Kidney capillary endothelial cell (primary cell): ENCODE measurements at places on chromosomes 1 and 21.

GRCh38 chr1:59322814-59323213 lies 25.9 kb downstream of the FGGY start:
- DNase-seq: no peak

- DNase-seq: no peak
These were observed 97.4 kb upstream of the IPO9 start for GRCh38 chr1:201731592-201731991.

DNA sequence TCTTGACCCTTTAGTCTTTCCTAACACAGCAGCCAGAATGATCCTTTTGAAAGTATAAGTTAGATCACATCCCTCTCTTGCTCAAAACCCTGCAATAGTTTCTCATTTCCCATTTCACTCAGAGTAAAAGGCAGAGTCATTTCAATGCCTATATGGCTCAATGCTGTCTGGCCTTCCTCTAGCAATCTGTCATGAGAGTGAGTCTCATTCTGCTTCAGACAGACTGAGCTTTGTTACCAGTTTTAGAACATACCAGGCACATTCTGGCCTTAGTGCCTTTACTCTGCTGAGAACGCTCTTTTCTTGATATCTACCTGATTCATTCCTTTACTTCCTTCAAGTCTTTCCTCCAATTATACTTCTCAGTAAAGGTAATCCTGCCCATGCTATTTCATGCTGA lies 372.8 kb upstream of the PKN2 start:
- DNase-seq: no peak

GRCh38 chr1:53730224-53730865 lies 8.6 kb downstream of the GLIS1 start:
- DNase-seq: no peak

- no peak for DNase-seq
These were observed at the start of gene PLPPR5 for GRCh38 chr1:99004861-99005442. TSS of gene PLPPR5 (minus strand) at chr1:99004861. CDS start at chr1:99004671, 190 bp downstream.

DNA sequence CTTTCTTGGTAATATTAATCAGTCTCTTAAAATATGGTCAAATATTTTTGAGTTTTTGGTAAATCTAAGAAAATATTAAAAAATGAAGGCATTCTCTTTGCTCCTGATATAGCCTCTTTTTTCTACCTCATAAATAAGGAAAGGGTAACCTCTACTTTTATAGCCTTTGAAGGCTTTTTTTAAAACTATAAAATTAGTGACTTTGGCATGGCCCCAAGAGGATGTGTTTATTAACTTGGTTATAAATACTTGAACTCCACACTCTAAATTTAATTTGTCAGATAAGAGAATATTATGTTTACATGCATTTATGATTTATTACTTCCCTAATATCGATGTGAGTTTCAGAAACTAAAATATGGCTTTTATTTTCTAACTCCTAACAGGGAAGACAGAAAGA lies 60.3 kb downstream of the LMO4 start:
- DNase-seq: no peak

GRCh38 chr1:60394436-60394835 lies 320.9 kb upstream of the C1orf87 start:
- DNase-seq: no peak

DNA sequence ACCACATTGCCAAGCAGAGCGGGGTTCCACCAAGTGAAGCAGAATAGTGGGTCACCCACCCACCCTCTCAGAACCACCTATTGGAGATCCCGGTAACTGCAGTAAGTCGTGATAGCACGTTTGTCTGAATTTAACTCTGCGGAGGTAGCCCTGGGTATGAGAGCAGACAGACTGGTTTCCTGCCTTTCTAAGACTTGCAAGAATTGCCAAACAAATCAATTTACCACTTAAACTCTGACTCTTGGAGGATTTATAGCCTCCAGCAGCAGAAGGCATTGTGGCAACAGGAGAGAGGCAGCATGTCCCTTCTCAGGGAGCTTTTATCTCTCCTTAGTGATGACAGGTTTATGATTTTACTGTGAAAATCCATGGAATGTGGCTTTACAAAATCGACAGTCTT lies 287.9 kb upstream of the FMN2 start:
- DNase-seq: no peak

GRCh38 chr1:203324105-203325025 lies 19.0 kb downstream of the BTG2 start:
- DNase-seq: no peak

- DNase-seq: no peak
These were observed 18.7 kb upstream of the FMO2 start for GRCh38 chr1:171166361-171166760.

DNA sequence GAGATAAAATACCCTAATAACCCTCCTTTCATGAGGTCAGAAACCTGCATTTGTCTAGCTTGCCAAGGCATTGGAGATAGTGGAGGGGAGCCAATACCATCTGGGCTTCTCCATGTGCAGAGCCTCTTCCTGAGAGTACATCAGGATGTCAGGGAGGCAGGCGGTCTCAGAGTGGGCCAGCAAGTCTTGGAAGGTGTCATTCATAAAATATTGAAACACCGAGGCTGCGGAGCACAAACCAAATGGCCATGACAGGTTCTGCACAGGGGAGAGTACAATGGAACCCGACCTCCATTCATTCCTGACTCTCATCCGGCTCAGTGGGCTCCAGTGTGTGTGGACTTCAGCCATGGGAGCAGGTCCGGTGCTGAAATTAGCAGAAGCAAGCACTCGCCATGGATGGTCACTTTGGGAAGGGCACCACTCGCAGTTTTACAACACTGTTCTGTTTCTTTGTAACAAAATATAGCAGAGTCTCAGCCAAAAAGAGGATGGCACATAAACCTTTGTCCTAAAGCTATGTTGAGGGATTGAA lies 446.6 kb downstream of the SIPA1L2 start:
- DNase-seq: no peak

GRCh38 chr1:81585371-81585770 lies 215.4 kb upstream of the ADGRL2 start:
- DNase-seq: peak; percentile 13

DNA sequence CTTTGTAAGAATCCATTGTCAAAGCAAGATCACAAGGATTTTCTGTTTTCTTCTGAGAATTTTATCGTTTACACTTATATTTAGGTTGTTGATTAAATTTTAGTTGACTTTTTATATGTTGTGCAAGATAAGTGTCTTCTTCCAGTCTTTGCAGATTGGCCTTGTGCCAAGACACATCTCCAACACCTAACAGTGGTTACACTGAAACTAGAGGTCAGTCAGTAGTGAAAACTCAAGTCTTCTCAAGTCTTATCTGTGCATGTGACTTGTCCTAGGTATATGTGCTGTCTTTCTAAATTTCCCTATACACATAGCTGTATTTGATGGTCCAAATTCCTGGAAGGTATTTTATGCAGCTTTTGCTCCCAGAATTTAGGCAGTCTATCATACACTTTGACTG lies 1183.2 kb upstream of the B3GALT2 start:
- no peak for DNase-seq

DNA sequence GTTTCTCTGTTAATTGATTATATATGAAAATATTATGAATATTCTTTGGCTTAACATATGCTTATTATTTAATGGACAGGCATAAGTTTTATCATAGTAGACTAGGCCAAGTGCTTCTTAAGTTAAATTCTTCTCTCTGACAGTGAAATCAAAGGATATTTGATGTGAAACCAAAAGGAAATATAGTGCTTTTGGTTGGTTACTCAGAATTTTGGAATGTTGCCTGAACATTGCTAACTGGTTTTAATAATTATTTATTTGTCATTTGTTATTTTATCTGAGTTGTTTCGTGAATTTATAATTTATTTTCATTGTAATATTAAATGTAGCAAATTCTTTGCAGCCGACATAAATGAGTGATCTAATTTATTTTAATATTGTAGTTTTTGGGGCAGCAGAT lies 18.3 kb downstream of the HOOK1 start:
- DNase-seq: no peak

- no peak for DNase-seq
These were observed 15.5 kb downstream of the LEPR start for GRCh38 chr1:65435987-65436386.

DNA sequence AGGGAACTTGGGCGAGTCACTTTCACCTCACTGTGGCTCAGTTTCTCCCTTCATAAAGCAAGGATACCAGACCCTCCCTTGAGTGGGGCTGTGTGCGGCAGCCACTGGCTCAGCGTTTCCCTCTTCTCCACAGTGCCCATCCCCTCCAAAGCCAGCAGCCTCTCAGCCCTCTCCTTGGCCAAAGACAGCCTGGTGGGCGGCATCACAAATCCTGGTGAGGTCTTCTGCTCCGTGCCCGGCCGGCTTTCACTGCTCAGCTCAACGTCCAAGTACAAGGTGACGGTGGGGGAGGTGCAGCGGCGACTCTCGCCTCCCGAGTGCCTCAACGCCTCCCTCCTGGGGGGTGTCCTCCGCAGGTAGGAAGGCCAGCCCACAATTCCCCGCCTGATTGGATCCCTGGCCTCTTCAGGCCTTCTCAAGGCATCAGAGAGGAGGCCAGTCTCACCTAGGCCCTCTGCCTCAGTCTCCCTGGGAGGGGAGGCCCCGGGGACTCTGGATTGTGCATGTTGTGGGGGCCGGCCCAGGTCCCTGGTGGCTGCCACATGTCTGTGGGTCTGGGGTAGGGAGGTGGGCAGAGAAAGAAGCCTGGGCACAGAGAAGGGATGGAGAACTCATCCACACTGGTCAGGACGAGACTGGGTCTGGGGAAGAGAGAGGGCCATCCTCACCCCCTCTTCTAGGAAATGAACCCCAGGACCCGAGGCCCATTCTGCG lies 15.2 kb downstream of the TFAP2E start:
- DNase-seq: no peak

GRCh38 chr1:9628541-9629444 lies 22.7 kb upstream of the PIK3CD start:
- DNase-seq: no peak

GRCh38 chr1:28213315-28213714 lies 19.5 kb downstream of the DNAJC8 start:
- no peak for DNase-seq

GRCh38 chr1:145916745-145917144 lies 1.8 kb downstream of the PEX11B start:
- no peak for DNase-seq

DNA sequence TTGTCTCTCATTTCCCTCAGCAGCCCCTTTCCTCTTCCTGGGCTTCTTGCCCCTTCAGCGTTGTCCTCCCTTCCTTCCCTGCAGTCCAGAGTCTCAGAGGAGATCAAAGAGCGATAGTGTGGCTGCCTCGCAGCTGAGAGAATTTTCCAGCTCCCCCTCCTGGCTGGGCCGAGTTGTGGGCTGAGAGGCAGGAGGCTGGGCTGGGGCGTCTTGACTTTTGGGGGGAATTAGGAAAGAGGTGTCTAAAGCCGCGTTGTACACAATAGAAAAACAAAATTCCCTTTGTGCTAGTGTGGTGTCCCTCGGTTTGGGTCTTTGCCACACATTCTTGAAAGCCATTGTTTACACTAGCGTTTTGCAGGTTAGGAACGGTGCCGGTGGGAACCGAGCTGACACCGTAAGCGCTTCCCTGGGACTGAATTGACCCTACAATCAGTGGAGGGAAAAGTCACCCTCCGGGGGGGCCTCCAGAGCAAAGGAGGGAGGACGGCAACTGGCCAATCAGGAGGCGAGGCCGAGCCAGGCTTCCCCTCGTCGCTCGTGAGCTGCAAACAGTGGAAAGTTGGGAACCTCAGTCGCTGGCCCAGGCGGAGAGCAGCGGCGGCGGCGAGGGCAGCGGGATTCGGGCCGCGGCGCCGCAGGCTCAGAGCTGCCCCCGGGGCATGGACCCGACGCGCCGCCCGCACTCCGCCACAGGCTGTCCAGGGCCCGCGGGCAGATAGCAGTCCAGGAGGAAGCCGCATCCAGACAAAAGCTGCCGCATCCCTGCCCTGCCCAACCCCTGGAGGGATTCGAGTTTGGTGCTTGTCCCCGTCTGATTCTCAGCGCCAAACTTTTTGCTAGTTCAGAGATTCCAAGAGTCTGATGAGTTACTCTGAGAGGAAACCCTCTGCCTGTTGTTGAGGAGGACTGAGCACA lies at the start of gene HMCN1:
TSS of gene HMCN1 (plus strand) at position 574 of the 918 bp plus-strand sequence. CDS start 389 bp downstream, outside the sequence.
- peak; percentile 21 for DNase-seq
